Activated naive CD4-positive, alpha-beta T cell (primary cell): ENCODE measurements at places on chromosomes 7 and 10.

GRCh38 chr7:47664650-47665195 is 82.8 kb upstream of the TNS3 start:
- DNase-seq: no peak

DNA sequence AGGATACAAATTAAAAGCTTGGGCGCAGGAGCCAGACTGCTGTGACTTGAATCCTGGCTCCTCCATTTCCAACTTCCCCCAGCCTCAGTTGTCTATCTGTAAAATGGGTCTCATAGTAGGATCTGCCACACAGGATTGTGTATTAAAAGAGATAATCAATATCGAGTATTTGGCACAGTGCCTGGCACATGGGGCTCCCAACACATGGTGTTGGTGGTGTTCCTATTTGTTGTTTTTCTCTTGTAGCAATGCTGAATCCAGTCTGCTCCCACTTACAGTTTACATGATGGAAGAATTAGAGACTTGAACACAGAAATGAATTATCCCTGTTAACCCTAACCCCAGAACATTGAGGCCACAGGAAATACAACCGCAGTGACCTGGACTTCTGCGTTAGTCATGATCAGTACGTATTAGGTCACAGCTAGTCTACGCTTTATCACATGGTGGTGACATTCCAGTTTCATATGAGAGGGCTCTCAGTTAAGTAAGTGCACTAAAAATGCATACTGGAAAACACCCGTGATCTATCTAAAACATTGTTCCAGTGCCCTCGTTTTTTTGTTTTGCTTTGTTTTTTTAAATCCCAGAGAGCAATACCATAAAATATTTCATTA is 169.5 kb upstream of the KLF14 start:
- no peak for DNase-seq

GRCh38 chr7:125136341-125136740 is 206.7 kb upstream of the POT1 start:
- DNase-seq: no peak

DNA sequence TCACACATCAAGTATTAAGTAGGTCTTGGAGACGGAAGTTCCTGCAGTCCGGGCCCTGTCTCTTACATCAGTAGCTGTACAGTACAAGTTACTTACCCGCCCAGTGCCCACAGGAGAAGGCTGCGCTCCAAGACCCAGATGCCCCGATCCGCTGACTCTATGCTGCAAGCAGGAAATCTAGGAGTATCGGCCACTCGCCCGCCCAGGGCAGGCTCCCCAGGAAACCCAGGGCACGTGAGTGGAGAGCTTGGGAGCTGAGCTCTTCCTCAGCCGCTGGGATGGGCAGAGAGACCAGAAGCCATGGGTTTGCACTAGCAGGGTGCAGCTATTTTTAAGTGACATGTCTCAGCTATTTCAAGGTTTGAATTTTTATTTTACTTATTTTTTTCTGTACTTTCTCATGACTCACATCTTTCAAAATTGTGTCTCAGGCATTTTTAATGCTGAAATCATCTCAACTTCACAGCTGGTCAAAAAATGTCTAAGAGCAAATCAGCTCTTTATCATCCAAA is 1.9 kb upstream of the GPER1 start:
- no peak for DNase-seq

- DNase-seq: no peak
Observed at GRCh38 chr10:34163075-34163905, 651.8 kb downstream of the PARD3 start.

DNA sequence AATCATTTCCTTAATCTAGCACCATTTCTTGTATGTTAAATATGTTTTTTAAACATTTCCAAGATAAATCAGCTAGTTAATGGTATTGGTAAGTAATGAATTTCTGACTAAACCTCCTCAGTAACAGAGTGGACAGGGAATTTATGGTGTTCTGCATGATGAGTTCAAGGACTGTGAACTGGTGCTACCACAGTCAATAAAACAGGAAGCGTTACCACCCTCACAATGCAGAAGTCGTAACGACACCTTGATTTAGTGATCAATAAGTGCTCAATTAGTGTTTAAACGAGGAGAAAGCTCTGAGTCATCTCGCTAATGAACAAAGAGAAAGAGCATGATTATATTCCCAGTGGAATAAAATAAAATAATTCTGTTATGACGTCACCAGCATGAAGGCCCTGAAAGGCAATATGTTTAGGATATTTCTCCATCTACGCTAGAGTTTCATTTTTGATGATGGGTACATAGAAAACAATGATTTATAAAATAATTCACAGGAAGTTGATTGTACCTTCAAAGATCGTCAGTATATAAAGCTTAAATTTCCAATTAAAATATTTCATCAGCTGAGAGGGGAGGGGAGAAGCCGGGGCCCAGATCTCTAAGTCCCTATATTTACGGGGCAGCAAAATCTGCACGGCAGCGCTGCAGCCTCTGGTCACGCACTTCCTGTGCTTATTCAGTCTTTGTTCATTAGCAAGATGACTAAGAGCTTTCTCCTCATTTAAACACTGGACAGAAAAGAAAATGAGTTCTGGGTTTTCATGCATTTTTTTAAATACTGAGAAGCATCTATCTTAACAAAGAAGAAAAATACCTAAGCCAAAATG is 400.5 kb downstream of the PTPRN2 start:
- no peak for DNase-seq

DNA sequence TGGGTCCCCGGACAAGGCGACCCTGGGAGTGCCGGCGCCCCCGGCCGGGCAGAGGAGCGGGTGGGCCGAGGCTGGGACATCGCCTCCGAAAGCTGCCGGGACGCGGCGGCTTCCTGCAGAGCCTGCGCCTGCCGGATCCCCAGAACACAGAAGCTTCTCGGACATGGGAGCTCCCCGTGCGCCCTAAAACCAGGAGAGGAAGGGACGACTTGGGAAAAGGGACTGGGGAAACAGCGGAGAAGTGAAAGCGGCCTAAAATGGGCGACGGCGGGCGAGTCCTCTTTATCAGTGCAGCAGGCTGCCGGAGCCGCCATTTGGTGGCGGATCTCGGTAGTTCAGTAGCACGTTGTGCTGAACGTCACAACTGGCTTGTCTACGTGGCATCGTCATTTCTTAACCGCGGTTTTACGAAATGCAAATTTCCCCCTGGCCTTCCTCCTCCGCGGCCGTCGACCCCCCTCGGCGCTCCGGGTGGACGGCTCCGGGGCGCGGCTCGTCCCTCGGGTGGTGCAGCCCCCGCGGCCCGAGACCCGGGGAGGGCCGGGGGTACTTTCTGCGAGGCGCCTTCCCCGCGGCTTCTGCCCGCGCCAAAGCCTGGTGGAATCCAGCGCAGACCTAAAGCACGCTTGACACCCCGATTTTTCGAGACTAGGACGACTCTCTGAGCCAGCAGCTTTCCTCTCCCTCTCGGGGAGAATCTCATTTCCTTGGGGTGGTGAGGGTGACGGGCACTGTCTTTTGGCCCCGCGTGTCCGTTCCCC is 9.9 kb upstream of the SPAG6 start:
- peak; percentile 51 for DNase-seq

DNA sequence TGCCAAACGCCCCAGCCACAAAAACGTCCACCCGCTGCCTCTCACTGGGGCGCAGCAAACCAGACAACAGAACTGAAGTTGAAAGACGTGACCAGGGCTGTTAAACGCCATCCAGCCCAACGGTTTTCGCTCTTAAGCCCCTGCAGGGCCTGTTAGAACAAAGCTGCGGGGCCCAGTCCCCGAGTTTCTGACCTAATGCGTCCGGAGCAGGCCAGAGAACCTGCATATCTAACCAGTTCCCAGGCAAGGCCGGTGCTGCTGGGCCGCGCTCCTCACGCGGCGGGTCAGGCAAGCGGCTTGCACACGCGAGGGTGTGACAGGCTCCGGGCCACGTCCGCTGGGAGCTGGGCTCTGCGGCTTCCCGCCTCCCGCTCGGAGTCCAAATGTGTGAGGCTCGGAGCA is 87.0 kb downstream of the PTPRN2 start:
- no peak for DNase-seq

DNA sequence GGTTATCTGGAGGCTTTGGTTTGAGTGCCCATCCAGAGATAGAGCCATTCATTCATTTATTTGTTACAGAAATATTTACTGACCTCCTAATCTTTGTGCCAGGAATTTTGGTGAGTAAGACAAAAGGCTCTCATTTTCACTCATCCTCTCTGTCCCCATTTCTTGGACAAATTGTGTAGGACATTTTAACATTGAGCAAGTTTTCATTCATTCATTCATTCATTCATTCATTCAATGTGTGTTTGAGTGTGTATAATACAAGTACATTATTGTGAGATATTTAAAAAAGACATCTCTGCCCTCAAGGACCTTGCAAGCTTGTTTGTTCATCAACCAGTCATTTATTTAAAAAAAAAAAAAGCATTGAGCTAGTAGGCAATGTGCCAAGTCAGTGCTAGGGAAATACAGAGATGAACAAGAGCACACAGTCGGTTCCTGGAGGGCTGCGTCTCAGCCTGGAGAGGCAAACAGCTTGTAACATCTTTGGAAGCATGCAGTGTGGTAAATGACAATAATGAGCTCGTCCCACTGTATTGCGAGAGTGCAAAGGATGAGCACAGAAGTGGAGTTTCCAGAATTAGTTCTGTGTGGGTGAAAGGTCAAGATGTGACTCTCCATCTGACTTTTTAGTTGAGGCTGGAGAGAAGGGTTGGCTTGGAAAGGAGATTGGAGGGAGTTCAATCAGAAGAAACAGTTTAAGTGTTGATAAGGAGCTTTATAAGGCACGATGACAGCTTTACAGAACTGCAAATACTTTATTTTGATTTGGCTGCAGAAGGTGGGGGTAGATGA is 50.5 kb upstream of the HBP1 start:
- no peak for DNase-seq

DNA sequence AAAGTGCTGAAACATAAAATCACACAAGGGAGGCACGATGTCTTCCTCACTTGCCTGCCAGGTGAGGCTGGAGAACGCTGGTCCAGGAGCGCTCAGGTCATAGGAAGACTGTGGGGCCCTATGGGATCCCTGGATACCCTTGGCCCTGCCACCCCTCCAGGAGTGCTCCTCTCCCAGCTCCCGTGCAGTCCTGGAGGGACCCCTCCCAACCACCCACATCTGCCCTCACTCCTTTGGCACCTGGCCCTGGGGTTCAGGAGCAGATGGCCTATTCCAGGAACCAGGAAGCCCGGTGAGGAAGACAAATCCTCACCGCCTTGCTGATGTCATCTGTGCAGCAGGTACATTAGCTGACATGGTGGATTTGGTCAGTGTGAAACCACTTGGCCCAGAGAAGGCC is 3.7 kb upstream of the CXCL12 start:
- no peak for DNase-seq

GRCh38 chr10:112535531-112535951 is 88.5 kb downstream of the VTI1A start:
- DNase-seq: no peak

GRCh38 chr10:76309741-76310587 is 878.5 kb downstream of the LRMDA start:
- no peak for DNase-seq

GRCh38 chr10:8584666-8585065 is 530.2 kb downstream of the GATA3 start:
- no peak for DNase-seq

GRCh38 chr10:110798340-110798739 is 73.4 kb upstream of the PDCD4 start:
- DNase-seq: no peak

DNA sequence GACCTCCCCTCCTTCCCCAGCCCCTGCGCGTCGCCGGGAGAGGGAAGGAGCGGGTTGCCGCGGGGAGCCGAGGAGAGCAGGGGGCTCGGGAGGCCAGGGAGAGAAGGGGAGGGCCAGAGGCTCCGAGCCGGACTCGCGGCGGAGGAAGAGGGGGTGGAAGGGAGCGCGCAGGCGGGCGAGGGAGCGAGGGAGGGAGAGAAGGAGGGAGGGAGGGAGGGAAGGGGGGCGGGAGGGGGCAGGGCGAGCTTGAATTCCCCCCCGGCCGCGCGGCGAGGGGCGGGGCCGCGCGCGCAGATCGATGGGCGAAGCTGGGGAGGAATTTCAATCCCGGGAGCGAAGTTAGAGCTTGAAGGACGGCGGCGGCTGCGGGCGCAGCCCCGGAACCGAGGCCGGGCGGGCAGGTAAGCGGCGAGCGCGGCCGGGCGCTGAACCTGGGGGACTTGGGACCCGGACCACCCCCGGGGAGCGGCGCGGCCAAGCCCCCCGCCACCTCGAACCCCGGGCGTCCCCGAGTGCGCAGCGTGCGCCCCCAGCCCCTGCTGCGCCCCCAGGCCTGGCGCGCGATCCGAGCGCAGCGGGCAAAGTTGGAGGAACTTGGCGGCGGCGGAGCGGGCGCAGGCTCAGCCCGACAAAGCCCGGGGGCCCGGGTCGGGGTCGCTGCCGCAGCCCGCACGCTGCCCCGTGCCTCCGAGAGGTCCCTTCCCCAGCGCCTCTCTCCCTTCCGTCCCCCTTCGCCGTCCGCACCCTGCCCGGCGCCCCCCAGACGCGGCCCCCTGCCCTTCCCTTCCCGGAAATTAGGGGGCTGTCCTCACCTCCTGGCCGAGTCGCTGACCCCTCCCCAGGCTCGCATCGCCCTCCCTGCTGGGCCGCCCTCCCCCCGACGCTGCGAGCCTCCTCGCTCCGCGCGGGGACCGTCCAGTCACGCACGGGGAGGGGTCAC is at the start of gene ELFN1:
TSS of gene ELFN1 (plus strand) at position 324 of the 940 bp plus-strand sequence. CDS start 74,320 bp downstream, outside the sequence.
- no peak for DNase-seq

- DNase-seq: no peak
Observed at GRCh38 chr7:128361411-128362379, at the start of gene PRRT4. Gene PRRT4, minus strand, starts transcription at chr7:128361690.

- no peak for DNase-seq
Observed at GRCh38 chr10:79238606-79239005, 108.7 kb upstream of the PPIF start.

GRCh38 chr7:76020031-76020714 is 25.8 kb upstream of the TMEM120A start:
- DNase-seq: peak; percentile 60

- DNase-seq: no peak
Observed at GRCh38 chr10:114767101-114767985, 54.2 kb upstream of the FHIP2A start.

GRCh38 chr10:100345570-100346330 is 1.3 kb upstream of the SCD start:
- DNase-seq: no peak

GRCh38 chr10:64546073-64546472 is 1024.9 kb downstream of the REEP3 start:
- no peak for DNase-seq

DNA sequence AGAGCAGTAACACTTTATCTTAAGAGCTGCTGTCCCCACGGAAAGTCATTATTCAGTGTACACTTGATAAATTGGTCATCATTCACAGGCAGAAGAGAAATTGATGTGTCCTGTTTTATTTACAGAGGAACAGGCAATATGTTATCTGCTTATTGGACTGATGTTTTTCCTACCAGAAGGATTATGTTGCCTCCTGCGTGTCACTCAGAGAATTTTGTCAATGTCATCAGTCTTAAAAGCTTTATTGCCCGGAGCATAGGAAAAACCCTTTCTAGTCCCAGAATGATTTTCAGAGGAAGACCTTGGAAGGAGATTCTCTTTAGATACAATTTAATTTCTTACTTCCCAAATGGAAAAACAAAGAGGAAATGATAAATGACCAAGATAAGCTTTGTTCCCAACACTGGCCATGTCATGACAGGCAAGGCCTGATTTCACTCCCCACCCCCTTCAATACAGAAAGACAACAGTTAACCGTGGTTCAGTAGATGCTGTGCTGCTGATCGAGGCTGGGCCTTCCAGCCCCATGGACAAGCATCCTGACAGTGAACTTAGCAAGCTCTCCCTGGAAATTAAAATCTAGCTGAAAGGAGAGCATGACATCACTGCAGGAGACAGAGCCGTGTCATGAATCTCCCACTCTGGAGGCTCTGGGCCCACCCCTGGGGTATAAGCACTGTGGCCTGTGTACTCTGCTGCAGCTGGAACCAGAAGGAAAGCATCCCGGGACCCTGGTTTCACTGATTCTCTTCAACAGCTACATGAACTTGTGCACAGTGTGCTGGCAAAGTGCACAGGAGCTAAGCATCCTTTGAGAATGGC is 118.8 kb upstream of the LYZL2 start:
- no peak for DNase-seq

- DNase-seq: no peak
Observed at GRCh38 chr7:143300959-143301935, 13.1 kb downstream of the CASP2 start.
